Common myeloid progenitor, CD34-positive (primary cell): ENCODE measurements at places on chromosomes 1 and 21.

DNA sequence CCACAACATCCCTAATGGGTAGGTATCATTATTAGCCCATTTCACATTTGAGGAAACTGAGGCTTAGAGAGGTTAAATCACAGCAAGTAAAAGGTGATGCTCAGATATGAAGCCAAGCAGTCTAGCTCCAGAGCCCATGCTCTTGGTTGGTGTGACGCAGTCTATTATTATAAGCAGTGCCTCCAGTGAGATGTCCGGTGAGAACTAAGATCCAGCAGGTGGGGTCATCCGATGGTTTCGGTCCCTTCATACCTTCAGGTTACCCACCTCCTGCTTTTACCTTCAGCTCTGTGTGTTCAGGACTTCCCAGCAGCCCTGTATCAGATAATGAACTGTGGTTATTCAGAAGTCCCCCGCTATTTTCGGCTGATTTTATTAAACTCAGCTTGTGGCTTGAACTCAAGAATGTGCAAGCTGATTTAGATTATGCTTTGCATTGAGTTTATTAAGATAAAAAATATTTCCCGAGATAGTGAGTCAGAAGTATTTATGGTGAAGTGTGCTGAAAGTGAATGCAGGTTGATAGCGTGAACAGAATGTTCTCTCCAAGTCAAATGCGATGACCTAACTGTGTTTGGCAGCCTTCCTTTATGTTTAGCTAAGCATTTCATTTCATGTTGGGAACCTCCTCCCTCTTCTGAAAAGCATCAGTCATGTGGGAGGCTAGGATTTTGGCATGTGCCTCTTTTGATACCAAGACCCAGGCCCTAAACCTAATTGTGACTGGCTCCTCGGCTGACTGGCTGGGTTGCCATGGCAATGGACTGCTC lies 160.9 kb upstream of the UBE2U start:
- DNase-seq = peak; percentile 3

DNA sequence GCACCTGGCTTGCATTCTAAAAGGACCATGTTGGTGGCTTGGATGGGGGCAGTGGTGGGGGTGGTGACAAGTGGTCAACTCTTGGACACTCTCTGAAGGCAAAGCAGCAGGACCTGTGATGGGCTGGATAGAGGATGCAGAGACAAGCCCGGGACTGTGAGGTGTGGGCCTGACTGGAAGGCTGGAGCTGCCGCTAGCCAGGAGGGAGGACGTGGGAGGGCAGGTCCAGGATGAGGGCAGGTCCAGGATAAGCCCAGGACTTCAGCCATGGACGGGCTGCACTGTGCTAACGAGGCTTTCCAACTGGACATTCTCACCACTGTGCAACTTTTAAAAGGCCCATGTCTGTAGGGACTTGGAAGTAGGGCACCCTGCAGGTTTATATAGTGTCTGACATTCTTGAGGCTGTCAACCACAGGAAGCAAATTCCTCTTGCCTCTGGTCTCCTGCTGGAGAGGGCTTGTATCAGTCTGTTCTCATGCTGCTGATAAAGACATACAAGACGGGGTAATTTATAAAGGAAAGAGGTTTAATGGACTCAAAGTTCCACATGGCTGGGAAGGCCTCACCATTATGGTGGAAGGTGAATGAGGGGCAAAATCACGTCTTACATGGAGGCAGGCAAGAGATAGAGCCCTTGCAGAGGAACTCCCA lies 8.3 kb upstream of the C1orf167 start:
- DNase-seq = no peak

- DNase-seq = no peak
Observed at GRCh38 chr1:25011275-25011674, 81.2 kb upstream of the RUNX3 start.

DNA sequence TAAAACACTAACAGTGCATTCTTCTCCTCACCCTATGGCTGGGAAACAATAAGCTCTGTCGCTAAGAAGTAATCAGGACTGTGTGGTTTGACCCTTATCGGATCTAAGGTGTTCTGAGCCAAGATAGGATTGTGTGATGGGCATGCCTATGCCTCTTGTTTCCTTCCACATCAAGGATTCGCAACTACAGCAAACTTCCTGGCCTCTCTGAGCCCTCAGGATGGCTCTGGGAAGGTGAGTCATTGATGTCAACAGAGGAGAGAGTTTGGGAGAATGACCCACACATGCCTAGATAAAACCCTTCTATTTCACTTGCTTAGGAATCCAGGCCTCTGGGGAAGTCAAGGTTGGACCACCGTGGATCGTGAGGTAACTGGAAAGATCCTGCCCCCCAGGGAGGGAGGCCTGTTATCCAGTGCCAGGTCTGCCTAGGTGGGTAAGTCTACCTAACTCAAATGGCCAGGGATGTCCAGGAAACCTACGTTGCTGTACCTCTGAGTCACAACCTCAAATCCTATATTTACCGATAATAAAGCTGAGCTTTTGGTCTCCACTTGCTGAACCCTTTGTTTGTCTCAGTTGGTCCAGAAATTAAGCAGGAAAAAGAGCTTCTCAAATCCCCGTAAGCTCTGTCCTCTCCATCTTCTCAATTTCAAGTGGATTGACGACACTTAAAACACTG lies 27.4 kb downstream of the TIAM1 start:
- DNase-seq = no peak

DNA sequence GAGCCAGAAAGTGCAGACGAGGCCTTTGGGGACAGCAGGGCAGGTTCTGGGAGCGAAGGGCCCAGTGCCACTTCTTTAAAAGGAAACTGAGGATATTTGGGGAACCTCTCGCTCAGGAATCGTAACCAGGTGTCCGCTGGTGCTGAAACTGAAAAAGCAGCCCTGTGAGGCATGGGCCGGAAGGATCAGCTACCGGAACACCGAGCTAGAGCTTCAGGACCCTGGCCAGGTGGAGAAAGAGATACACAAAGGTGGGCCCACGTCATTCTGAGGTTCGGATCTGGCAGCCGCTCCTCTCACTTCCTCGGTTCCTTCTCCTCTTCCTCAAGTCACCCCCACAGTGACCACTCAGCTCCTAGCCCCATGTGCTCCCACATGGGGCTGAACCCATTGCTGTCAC lies 18.1 kb downstream of the MX2 start:
- no peak for DNase-seq
